GM20000 (cell line): ENCODE measurements at places on chromosomes 11 and 22.

DNA sequence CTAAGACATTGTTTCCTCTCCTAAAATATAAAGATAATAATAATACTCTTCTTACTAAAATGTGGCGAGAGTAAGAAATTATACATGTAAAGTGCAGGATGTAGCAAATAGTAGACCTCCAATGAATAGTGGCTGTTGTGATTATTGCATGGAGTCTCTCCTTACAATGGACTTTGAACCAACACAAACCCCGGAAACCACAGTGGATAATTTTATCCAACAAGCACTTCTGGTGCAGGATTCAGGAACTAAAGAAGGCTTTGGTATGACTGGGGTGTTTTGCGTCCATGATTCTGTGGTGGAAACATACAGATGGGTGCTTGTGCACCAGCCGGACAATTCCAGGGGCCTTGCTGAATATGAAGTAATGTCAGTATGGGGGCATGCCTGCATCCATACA, 146.4 kb upstream of the UBASH3B start:
- no peak for DNase-seq

DNA sequence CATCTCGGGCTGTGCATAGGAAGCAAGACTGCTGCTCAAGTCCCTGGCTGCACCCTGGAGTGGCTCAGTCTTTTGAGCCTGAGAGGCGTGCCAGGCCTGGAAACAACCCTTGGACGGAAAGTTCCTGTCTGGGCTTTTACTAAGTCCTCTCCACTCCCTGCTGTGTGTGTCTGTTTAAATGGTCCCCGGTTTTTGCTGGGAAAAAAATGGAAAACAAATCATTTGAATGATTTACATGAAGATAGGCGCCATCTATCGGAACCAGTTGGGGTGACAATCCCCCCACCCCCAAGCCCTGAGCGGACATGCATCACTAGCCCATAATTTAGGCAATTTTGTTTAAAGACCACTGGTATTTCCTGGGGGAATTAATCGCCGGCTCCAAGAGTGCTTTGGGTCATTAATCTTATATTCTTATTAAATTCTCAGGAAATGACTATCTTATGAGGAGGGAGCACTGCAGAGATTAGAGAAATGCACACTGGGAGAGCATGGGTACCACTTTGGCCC, 2.7 kb upstream of the GAB2 start:
- DNase-seq, result peak; percentile 50

DNA sequence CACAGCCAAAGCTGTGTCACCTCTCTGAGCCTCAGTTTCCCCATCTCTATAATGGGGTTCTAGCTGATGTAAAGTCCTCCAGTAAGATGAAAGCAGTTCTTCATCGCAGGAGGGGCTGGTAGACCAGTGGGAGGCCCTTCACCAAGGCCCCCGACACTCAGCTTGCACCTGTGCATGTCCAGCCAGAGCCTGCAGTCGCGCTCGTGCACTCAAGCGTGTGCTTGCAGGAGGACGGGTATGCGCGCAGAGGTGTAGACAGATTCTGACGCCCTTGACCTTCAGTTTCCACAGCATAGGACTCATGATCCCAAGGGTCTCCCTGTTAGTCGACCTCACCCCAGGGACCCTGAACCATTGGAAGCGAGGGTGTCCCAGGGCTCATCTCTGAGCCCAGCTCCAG, 633.7 kb downstream of the TBC1D22A start:
- no peak for DNase-seq

GRCh38 chr11:111912535-111912934, at the start of gene HSPB2:
Gene HSPB2 (plus strand): TSS chr11:111912734. CDS start chr11:111912830, 96 bp downstream.
- no peak for DNase-seq

DNA sequence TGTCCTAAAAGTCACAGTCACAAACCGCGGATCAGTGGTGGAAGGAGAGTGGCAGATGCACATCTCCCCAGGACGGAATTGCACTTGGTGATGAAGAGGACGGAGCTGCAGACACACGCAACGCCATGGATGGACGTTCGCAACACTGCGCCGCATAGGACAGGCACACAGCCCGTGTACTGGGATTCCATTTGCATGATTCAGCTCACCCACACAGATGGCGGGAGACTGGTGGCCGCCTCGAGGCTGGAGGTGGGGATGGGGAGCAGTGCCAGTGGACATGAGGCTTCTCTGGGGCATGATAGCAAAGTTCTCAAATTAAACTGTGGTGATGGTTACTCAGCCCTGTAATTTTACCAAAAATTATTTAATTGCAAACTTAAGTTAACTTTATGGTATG, 37.4 kb downstream of the DUSP8 start:
- no peak for DNase-seq

DNA sequence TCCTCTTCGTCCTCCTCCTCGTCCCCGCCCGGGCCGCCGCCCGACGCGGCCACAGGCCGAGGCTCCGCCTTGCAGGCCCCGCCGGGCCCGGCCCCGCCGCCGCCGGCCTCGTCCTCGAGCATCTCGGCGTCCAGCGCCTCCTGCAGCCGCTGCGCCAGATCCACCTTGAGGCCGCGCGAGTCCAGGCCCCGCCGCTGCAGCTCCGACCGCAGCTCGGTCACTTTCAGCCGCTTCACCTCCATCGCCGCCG, 417 bp downstream of the HNRNPUL2 start:
- DNase-seq, result no peak

GRCh38 chr22:44344407-44344806, 31.7 kb upstream of the SHISAL1 start:
- DNase-seq, result no peak

- no peak for DNase-seq
Measured at GRCh38 chr11:67082071-67082791, 25.6 kb downstream of the RHOD start.

- no peak for DNase-seq
Measured at GRCh38 chr11:96052921-96053651, 129.2 kb upstream of the MTMR2 start.

- DNase-seq, result no peak
Measured at GRCh38 chr22:38276166-38276565, 3.4 kb upstream of the TMEM184B start.

GRCh38 chr11:85935751-85936150, 80.6 kb downstream of the CCDC83 start:
- DNase-seq, result no peak

GRCh38 chr11:22203281-22203680, 10.4 kb downstream of the ANO5 start:
- DNase-seq, result no peak

DNA sequence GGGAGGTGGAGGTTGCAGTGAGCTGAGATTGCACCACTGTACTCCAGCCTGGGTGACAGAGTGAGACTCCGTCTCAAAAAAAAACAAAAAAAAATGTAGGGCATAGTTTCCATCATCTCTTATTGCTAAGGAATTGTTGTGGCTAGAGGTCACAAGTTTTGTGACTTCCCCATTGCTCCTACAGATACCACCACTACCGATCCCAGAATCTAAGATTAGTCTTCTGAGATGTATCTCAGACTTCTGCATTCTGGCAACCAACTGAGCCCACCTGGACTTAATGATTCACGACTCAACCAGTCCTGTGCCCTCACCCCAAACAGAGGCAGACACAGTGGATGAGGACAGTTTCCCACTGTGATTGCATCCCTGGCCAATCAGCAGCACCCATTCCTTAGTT, 148.9 kb downstream of the NECTIN1 start:
- no peak for DNase-seq

DNA sequence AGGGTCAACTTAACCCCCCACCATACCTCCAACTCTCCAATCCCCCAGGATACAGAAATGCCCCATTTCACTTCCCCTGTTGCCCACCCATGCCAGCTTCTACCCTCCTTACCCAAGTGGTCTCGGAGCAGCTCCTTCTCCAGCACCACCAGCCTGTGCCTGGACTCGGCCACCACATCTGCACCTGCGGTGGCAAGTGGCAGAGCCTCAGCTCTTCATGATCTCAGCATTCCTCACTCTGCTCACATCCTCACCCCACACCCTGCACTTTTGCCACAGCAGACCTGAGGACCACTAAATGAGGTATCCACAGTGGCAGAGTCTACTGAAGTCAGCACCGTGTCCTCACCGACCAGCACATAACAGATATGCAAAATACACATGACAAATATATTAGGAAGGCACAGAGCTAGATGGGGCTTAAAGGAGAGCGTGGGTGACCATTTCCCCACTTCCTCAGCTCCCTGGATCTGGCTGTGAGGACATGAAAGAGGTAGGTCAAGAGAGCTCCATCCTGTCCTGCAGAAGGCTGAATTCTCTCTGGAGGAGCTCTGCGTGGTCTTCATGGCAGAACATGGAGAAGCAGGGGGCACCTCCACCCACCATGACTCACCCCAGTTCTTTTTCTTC, 9.7 kb downstream of the NHERF4 start:
- no peak for DNase-seq

DNA sequence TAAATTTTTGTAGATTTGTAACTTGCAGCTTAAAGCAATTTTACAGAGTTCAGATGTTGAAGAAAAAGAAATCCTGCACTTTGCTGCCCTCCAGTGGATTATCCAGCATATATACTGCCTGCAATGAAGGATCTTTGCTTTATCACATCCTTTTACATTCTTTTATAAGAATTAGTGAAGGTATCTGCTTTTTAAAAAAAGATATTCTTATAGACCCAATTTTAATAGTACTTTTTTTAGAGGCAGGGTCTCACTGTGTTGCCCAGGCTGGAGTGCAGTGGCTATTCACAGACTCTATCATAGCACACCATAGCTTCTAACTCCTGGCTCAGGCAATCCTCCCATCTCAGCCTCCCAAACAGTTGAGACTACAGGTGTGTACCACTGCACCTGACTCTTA, 60.7 kb downstream of the TTC17 start:
- peak; percentile 18 for DNase-seq

DNA sequence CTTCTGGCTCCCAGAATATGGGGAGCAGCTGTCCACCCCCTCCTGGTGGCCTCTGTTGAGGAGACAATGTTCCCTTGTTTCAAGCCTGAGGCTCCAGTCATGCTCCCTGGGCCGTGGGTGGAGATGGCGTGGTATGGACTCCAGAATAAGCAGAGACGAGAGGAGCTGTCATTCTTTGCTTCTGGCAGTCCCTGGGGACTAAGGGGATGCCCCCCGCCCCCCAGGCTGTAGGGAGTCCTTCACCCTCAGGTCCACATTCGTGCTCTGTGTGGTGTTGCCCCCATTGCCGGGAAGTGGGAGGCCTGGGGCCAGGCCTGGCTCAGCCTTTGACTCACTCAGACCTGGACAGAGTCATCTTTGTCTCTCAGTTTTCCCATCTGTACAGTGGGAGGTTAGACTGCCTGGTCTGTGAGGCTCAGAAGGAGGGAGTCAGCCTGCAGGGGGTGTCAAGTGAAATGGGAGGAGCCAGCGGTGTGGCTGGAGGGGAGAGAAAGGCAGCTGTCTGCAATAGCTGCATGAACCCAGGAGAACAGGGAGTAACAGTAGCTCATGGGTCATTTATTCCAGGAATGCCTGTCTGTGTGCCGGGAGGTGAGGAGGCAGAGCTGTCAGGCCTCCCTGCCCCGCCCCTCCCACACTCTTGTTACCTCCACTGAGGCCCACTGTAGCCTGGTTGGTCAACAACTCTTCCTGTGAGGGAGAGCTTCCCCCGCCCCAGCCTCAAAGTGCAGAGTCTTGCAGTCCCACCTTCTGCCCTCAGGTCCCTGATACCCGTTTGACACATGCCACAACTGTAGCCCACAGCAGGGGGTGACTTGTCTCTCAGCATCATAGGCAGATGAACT, 6.3 kb downstream of the ARHGEF17 start:
- DNase-seq, result peak; percentile 58

GRCh38 chr11:15629690-15630321, 515.1 kb downstream of the INSC start:
- DNase-seq, result peak; percentile 9

- no peak for DNase-seq
Measured at GRCh38 chr11:7538466-7539454, 25.0 kb downstream of the PPFIBP2 start.

DNA sequence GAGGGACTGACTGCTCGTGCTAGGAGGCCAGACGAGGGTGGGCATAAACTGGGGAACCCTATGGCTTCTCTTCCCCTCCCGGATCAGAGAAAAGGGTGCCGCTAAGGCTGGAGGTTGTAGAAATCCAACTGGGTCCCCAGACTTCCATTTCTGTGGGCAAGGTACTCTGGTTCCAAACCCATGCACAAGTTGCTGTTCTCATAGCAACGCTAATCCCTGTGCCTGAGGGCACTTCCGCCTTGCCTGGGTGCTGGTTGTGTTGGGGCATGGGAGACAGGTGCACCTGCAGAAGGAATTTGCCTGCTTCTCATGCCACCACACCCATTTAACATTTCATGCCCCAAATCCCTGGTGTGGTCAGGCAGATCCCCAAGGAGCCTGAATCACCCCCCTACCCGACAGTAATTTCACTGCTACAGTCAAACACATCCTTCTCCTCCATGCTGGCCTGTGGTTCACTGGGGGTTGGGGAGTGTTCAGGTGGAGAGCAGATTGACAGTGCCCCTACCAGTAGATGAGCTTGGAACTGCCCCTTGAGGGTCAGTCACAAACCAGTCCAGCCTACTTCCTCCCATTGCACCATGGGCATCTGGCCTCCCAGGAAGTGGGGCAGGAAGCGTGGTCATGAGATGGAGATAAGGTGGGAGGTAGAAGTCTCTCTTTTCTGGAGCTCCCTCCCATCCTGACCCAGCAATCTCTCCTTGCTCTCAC, 1.2 kb downstream of the C2CD2L start:
- peak; percentile 58 for DNase-seq

DNA sequence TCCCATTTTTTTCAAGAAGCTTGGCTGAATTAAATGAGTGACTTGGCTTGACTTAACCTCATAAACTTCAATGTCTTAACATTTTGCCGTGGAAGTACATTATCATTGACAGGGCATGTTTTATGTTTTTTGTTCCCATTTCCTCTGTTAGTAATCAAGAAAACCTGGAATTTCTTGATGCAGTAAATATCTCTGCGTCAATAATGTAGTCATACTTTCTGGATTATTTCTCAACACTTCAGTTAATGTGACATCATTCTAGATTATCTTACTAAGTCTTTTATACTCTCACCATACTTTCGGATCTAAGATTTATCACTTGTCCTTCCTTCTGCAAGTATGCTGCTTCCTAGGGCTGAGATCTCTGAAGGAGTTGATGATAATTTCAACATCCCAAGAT, 58.6 kb upstream of the PGR start:
- DNase-seq, result no peak

DNA sequence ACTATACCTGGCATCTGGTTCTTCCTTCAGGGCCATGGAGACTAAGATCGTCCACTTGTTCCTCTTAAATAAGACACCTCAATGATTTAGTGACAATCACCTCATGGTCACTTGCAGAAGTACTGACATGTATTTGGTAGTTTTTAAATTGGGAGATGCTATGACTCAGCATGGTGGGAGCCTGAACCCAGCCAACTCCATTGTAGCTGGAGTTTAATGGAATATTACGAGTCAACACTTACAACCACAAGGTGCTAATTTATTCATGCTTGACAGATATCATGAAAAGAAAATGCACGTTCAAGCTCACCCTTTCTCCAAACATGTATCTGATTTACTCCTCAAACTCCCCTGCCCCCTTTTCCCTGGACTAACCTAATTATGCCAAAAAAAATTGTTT, 16.6 kb upstream of the APOL3 start:
- no peak for DNase-seq

GRCh38 chr22:38513063-38513462, 7.0 kb upstream of the DDX17 start:
- DNase-seq, result peak; percentile 46
